Amniotic stem cell (primary cell): ENCODE measurements at places on chromosomes 13 and 19.

- no peak for DNase-seq
These were observed 9.5 kb upstream of the MBNL2 start for GRCh38 chr13:97212601-97213040.

- DNase-seq, result no peak
These were observed at the start of gene CCDC106 for GRCh38 chr19:55647732-55648584. TSS of gene CCDC106 (plus strand) at chr19:55648212. CDS start at chr19:55649047, 835 bp downstream.

- DNase-seq, result no peak
These were observed 11.9 kb upstream of the IL17D start for GRCh38 chr13:20691616-20692015.

DNA sequence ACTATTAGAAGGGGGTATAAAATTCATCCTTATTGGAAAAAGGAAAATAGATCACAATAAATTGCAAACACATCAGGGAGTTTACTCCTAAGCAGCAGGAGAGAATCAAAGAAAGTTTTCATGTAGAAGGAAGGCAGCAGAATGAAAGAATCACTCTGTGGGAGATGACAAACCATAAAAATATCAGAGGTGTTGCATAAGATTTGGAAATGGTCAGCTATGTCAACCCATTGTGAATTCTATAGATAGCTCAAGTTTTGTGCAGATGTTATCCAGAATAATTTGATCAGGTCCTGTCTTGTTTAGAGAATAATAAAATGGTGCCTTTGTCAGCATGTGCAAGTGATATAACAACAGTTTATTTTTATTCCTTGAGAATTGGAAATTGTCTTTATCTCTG, 622.4 kb downstream of the DCT start:
- DNase-seq, result no peak

- no peak for DNase-seq
These were observed 151.6 kb downstream of the TM9SF2 start for GRCh38 chr13:99652901-99653300.

DNA sequence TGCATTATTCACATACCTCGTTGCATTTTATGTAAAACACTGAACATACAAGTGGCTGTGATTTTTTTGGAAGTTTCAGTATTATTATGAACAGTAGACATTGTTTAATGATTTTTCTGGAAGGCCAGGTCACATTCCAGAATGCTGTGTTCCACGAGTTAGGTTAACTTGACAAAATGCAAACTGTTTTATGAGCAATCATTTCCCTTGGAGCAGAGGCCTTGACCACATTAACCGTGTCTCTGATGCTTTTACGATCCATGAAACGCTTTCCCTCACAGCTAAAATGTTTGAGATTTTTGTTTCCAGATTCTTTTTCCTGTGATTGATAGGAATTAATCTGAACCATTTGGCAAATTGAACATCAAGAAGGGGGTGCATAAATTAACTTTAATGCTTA, 57.8 kb downstream of the MBNL2 start:
- DNase-seq, result no peak

DNA sequence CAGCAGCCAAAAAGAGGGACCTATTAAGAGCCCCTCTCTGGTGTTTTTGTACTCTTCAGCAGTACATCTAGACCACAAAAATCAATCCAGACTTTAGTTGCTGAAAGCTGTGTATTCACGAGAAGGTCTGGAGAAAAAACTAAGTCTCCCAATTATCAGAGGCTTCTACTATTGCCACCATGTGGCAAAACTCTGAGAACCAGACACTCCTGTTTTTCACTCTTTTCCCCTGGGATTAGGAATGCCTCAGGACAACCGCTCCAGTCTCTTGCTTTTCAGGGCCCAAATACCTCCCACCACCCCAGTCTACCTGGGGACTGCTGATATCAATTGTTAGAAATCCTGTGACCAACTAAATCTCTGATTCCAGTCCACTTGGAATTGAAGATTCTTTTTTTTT, 30.1 kb upstream of the OBI1 start:
- DNase-seq, result no peak

- DNase-seq, result no peak
These were observed at the start of gene KL for GRCh38 chr13:33016414-33017322. TSS of gene KL (plus strand) at chr13:33016423. CDS start at chr13:33016441, 18 bp downstream.

DNA sequence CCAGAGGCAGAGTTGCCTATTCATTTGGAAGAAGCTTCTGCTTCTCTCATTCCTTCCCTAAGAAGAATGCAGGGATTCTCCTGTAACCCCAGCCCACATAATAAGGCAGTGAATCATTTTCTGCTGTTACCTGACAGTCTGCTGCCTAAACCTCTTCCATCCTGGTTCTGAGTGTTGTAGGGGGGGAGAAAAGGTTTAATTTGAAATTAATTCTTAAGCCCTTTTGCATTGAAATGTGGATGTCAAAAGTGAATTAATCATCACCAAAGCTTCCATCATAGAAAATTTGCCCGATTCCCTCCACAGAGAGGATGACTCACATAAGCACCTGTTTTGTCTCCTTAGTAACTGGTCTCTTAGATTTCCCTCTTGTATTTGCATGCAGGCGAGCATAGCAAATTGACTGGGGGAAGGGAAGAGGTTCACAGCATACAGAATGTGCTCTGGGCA, 146.7 kb upstream of the FNDC3A start:
- no peak for DNase-seq

GRCh38 chr13:109706015-109706715, 80.2 kb downstream of the IRS2 start:
- DNase-seq, result no peak

DNA sequence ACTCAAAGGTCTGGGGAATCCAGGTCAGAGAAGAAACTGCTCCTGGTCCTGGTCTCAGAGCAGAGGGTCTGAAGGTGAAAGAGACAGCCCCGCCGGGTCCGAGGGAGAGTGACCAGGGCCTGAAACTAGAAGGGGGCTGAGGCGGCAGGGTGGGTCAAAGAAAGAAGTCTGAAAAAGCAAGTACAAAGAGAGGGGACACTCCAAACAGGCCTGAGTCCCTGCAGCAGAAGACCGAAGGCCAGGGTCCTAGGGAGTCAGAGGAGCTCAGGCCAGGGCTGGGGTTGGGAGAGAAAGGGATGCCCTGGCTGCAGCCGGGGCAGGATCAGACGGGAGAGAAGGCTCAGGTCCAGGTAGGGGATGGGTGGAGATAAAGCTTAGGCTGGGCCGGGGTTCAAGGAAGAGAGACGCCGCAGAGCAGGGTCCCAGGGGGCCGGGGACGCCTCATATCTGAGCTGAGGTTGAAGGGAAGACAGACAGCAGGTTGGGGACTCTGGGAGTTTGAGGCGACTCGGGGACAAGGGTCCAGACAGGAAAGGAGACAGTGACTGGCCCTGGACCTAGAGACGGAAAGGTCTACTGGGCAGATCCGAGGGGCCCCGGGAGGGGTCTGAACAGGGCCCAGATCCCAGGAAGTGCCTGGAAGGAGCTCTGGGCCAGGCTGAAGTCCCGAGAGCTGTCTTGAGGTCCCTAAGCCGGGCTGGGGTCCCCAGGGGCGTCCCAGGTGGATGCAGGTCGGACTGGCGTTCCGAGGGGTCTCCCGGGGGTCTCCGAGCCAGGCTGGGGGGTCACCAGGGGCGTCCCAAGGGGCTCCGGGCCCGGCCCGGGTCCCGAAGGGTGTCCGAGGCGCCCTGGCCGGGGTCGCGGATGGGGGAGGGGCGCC, 795 bp downstream of the MLLT1 start:
- no peak for DNase-seq

DNA sequence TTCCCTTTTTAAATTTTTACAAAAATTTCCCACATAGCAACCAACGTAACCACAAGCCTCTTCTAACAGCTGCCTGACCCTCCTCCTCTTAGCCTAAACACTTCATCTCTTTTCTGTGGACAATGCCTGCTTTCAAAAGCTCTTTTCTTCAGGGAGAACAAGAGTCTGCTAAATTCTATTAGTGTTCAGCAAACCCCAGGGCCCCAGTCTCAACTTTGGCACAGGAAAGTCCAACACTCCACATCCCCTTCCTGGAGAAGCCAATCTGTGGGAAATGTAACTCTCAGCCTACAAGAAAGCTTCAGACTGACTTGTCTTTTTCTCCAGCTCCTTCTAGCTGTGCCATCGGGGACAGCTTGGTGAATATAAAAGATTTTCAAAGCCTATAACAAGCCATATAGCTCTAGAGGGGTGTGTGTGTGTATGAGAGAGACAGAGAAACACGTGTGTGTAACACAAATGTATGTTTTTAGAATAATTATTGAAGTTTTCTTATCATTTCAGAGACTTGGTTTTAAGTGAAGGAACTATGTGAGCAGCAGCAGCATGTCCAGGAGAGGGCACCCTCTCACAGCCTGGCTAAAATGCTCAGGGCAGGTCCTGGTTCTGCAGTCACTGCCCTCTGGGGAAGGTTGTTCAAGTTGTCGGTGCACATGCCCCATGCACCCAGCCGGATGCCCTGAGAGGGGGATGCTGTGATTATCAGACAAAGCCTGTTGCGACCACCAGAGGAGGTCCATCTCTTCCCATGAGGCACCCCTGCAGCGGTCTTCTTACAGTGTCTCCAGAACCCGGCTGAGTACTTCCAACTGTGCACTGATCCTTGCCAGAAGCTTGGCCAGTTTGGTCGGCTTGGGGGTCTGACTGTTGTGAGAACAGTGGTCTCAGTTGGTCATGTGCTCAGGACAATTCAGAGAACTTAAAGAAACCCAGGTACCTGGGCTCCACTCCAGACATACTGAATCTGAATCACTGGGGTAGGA, 34.4 kb downstream of the CCDC70 start:
- no peak for DNase-seq

DNA sequence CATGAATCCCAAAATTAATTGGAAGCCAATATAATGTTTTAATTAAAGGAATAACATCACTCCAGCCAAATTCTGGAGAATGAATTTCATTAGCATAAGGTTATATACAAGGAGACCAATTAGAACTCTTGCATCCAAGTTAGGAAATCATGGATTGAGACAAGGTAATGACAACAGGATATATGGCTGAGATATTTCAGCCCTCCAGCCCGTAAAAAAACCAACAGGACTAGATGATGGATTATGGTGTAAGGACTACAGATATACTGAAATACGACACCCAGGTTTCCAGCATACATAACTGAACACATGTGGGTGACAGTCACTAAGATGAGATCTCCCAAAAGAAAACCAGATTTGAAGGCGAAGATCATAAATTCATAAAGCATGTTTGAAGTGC, 56.5 kb downstream of the TSC22D1 start:
- DNase-seq, result no peak

DNA sequence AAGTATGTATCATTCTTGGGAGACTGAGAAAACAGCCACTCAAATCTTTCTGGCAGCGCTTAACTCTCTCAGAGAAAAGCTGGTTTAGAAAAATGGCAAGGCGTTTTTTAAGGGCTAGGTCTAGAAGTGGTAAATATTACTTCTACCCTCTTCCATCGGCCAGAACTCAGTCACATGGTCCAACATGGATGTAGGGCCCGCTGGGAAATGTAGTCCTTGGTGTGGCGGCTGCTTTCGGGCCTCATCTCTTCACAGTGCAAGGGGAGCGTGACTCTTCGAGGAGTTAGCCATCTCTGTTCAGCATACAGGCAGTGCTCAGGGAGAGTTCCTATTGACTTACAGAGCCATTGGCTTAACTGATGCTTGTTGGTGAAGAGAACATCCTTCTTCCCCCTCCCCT, 6.3 kb downstream of the VSTM2B start:
- no peak for DNase-seq

- no peak for DNase-seq
These were observed at the start of gene NALCN for GRCh38 chr13:101416181-101417042. TSS of gene NALCN (minus strand) at chr13:101416508. CDS start at chr13:101399126, 17,382 bp downstream.

GRCh38 chr19:57566396-57567265, 7.0 kb upstream of the ZNF550 start:
- no peak for DNase-seq

- no peak for DNase-seq
These were observed 231.8 kb downstream of the FGF9 start for GRCh38 chr13:21902709-21903098.

- no peak for DNase-seq
These were observed 779.6 kb downstream of the DIAPH3 start for GRCh38 chr13:59384154-59384553.

DNA sequence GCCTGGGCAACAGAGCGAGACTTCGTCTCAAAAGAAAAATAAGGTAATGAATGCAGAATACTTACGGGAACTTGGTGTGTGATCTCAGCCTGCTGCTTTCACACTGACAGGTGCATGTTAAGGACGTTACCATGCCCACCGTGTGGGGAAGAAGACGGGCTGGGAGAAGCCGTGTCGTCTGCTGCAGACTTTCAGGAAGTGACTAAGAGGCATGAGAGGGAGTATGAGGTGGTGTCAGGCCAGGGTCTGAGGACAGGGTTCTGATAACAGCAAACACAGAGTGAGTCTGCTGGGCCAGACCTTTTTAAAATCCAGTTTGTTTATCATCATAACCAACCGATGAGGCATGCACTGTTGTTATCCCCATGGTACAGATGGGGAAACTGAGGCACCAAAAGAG, 13.6 kb upstream of the GALP start:
- no peak for DNase-seq

- no peak for DNase-seq
These were observed 165.9 kb downstream of the KLF5 start for GRCh38 chr13:73224703-73225102.

DNA sequence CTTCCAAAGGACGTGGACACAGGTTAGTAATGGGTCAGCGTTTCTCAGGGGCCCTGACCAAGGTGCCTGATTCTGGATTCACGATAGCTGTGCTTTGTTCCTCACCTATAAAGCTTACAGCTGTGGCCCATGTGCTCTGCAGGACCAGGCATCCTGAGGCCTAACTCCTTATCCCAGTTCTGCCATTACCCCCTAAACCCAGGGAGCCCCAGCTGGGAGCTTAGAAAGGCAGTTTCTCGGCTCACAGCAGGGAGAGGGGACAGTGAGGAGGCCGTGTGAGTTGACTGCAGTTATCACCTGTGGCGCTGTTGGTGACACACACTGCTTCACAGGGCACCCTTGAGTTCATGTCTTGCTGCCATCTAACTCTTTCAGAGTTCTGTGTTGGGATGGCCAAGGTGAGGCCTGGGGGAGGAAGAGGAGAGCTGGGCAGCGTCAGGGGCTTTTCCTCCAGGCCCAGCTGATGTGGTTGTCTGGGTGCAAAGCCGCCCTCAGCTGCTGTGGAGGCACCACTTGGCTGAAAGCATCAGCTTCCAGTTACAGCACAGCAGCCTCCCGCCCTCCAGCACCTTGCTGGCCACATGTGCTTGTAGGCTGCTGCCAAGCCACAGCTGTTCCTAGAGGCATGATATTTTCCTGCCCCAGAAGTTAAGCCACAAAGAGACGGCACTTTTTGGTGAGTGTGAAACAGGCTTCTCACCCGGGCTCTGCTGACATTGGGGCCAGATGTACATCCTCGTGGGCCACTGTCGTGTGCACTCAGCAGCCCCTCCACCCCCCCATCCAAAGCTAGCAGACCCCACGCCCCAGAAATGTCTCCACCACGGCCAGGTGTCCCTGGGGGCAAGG, 99.6 kb upstream of the MCF2L start:
- DNase-seq, result no peak

DNA sequence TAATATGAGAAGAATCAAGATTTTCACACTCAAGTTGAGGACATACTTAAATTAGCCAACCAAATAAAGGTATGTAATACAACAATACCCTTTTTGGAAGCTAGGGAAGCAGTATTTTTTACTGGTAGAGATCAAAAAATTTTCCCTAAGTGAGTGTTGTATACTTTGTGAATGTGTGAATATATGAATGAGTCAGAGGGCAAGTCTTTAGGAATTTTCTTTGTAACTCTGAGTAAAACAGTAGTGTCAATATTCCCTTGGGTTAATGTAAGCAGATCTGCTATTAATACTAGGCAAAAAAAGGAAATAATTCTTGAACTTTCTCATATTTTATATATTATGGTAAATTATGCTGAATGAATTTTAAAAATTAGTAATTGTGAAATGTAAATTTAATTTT, 1161.8 kb upstream of the MIR17HG start:
- DNase-seq, result no peak

- no peak for DNase-seq
These were observed 255.1 kb upstream of the SOX21 start for GRCh38 chr13:94967183-94968039.
